Upper lobe of right lung (tissue), 1 donor: ENCODE measurements at places on chromosomes 5 and 9. TPM values are rescaled to one million over a fixed set of nuclear protein-coding genes. Genes with fewer than 3 reads are reported as not detected.

DNA sequence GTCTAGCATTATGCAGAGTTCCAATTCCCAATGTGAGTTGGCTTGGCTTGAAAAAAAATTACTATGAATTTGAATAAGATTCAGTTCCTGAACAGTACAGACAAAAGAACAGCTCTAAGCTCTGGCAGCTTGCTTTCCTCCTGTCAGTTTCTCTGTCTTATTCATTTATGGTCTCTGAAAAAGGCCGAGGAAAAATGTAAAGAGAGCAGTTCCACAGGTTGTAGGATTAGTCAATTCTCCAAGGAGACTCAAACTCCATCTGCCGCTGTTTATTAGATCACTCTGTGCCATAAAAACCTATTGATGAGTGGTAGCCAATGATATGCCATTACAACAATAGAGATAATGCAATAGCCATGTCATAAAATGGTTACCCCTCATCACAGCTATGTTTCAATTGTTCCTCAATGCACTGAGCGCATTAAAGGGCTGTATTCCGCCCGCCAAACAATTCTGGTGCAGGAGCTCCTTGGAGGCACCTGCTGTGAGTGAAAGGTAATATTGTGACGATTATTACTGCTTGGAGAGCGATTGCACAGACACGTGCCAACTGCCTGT, 188.2 kb downstream of the ARRDC3 start:
- H3K4me3 ChIP-seq = no peak overlapping the region
- H3K27ac ChIP-seq = no peak overlapping the region

GRCh38 chr9:78321505-78321904, 24.6 kb downstream of the PSAT1 start:
- DNase-seq = no peak
- H3K4me3 ChIP-seq = no peak overlapping the region
- H3K36me3 ChIP-seq = no peaks in the 10 kb centered on the region
- H3K27ac ChIP-seq = no peak overlapping the region
- no peaks in the 10 kb centered on the region for H3K4me1 ChIP-seq

DNA sequence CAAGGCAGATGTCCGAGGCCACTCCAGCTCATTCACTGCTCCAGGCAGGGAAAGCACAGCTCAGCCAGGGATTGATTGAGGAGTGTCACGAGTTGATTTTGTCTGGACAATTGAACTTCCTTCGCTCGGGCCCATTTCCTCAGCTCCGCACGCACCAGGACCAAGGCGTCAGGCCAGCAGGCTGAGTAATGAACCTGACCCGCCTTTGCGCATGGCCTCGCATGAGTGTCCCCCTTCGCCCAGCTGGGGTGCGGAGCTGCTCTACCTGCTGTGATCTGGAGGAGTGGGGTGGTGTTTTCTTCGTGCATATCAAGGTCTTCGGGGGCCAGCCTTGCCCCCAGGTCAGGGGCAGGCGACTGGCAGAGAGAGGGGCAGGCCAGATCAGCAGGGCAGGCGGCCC, 44.0 kb downstream of the VAV2 start:
- H3K27me3 ChIP-seq = no peaks in the 10 kb centered on the region
- H3K4me1 ChIP-seq = peaks cover 20% of the 10 kb centered on the region
- no peak overlapping the region for H3K4me3 ChIP-seq
- DNase-seq = peak; percentile 59
- H3K27ac ChIP-seq = no peak overlapping the region
- no peaks in the 10 kb centered on the region for H3K36me3 ChIP-seq

DNA sequence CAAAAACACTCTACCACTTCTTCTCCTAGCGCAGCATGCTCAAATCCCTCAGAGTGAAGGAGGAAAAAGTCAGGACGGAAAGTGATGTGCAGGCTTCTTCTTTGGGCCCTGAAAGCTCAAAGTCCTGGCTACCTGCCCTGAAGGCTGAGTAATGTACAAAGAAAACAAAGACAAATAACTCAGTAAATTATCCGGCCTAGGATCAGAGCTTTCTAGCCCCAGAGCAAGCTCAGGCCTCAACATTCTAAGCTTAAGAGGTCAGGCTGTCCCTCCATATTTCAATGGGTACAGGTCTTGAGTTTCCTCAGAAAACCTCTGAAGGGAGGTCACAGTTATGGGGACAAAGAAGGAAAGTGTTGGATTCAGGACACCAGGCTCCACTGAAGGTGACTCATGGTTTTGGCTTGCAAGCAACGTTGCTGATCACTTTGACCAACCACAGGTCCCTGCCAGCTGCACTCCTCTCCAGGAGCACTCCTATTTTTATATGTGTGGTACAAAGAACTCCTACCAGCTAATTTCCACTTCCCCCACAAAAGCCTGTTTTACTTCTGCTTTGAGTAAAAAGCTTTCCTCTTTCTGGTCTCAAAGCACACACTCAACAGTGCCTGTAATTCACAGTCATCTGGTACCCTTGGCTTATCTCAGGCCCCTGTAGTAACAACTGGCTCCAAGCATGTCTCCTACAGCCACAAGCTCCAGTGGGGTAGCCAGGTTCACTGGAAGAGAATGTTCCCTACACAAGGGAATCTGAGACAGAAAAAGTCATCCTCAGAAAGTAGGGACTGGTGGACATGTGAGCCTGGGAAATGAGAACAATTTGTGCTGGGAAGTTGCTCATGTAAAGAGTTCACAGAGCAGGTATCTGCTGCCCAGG, 115.7 kb downstream of the UGCG start:
- H3K4me1 ChIP-seq = peaks cover 21% of the 10 kb centered on the region
- no peak for DNase-seq
- H3K27ac ChIP-seq = peak overlapping the region; percentile 58

DNA sequence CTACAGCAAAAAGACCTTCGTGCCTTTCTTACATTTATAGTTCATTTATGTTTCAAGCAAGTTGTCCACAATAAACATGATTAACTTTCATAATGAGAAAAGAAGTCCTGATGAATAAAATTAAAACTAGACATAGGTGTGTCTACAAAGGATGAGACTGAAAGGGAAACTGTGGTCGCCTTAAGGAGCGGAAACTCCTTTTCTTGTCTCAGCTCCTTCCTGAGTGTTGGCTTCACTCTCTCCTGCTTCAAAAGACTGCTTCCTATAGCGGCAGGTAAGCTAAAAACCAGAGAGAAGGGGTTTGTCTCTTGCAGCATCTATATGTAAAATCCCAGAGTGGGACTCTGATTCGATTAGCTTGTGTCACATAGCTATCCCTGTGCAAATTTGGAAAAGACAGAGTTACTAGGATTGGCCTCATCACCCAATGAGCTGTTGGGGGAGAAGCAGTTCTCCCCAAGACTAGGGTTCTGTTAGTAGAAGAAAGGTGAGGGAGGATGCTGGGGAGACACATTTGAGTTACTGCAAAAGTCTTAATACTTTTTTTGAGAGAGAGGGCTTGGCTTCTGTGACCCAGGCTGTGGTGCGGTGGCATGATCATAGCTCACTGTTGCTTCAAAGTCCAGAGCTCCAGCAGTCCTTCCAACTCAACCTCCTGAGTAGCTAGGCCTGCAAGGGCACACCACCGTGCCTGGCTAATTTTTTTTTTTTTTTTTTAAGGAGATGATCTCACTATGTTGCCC, 16.8 kb upstream of the CTSL start:
- H3K27ac ChIP-seq = no peak overlapping the region
- DNase-seq = no peak
- H3K27me3 ChIP-seq = no peaks in the 10 kb centered on the region
- H3K4me3 ChIP-seq = no peak overlapping the region

GRCh38 chr5:107541400-107541799, 129.3 kb downstream of the EFNA5 start:
- no peak overlapping the region for H3K27ac ChIP-seq
- H3K4me1 ChIP-seq = peaks cover 6% of the 10 kb centered on the region
- H3K27me3 ChIP-seq = no peaks in the 10 kb centered on the region
- DNase-seq = no peak
- H3K36me3 ChIP-seq = no peaks in the 10 kb centered on the region

GRCh38 chr9:133396952-133397351, 20.8 kb downstream of the STKLD1 start:
- no peak for DNase-seq
- no peaks in the 10 kb centered on the region for H3K36me3 ChIP-seq
- H3K4me3 ChIP-seq = no peak overlapping the region

DNA sequence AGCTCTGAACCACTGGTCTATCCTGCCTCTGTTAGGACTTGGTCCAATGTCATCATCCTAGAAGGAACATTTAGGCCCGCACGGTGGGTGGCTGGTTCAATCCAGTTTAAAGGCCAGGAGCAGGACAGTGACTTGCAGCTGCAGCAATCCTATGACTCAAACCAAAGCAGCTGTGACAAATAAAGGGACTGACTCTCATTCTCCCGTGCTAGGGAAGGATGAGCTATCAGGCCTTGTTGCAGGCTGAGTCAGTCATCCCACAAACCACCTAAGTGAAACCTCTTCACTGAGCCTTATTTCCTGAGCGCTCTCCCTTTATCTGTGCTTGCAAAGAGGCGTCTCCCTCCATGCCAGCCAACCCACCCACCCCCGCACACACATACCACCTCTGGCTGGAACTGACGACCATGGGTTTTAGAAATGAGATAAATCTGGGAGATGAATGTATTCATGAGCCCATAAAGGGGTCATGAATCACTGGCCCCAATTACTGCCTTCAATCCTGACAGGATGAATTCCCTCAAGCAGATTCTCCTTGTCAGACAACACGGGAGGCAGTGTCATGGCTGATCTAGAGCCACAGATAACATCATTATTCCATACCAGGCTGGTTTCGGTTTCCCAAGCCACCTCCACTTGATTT, 93.4 kb downstream of the KCNIP1 start:
- H3K4me1 ChIP-seq = no peaks in the 10 kb centered on the region
- H3K4me3 ChIP-seq = no peak overlapping the region
- no peak overlapping the region for H3K27ac ChIP-seq
- H3K27me3 ChIP-seq = no peaks in the 10 kb centered on the region
- no peak for DNase-seq
- H3K36me3 ChIP-seq = no peaks in the 10 kb centered on the region

DNA sequence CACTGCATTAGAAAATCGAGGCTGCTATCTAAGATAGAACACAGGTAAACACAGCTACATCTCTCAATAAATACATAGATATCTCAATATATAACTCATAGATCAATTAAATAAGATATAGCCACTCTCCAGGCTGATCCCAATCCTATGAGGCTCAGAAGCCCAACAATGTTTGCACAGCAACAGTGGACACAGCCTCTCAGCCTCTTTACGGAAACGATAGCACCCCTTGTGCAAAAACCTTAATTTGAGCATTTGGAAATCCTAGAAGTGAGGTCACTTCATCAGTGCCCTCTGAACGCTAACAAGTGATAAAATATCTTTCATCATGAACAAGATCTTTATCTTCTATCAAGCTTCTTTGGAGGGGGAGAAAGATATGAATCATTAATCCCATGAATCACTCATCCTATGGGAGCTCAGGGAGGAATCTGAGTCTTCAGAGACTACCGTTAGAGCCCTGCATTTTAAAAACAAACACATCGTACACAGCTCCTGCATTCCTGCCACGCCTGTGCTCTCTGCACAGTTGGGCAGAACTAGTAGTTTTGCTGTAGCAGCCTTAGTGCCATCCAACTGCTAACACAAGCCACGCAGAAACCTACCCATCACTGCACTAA, 71.4 kb downstream of the MED27 start:
- H3K36me3 ChIP-seq = peaks cover 10% of the 10 kb centered on the region
- H3K4me1 ChIP-seq = no peaks in the 10 kb centered on the region
- H3K4me3 ChIP-seq = no peak overlapping the region

- peak; percentile 66 for DNase-seq
- peak overlapping the region; percentile 35 for H3K4me3 ChIP-seq
- H3K27me3 ChIP-seq = peaks cover 39% of the 10 kb centered on the region
Observed at GRCh38 chr5:163565931-163566608, 60.7 kb downstream of the MAT2B start.

- H3K27me3 ChIP-seq = no peaks in the 10 kb centered on the region
- H3K36me3 ChIP-seq = no peaks in the 10 kb centered on the region
- no peak overlapping the region for H3K27ac ChIP-seq
- no peak overlapping the region for H3K4me3 ChIP-seq
Observed at GRCh38 chr9:79817438-79818004, 245.8 kb downstream of the TLE4 start.

DNA sequence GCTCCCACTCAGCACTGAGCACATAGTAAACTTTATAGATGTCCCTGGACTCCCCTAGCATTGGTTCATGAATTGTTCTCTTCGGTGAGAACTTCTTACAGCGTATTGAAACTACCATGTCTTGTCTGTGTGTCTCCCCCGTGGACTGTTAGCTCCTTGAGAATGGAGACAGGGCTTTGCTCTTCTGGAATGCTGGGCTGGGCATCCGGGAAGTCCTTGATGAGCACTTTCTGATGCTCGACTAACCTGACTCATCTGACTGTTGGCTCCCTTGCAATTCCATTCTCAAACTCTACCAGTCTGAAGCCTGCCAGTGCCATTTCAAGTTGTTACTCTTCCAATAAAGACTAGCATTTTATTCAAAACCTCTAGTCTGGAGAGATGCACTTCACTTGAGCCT, 15.0 kb upstream of the PFDN1 start:
- peaks cover 32% of the 10 kb centered on the region for H3K4me1 ChIP-seq
- H3K27ac ChIP-seq = peak overlapping the region; percentile 17
- DNase-seq = no peak
- no peaks in the 10 kb centered on the region for H3K36me3 ChIP-seq
- no peak overlapping the region for H3K4me3 ChIP-seq
- H3K27me3 ChIP-seq = no peaks in the 10 kb centered on the region

- H3K27ac ChIP-seq = peak overlapping the region; percentile 36
- peaks cover 38% of the 10 kb centered on the region for H3K4me1 ChIP-seq
- peaks cover 8% of the 10 kb centered on the region for H3K36me3 ChIP-seq
- H3K4me3 ChIP-seq = no peak overlapping the region
Observed at GRCh38 chr9:95096381-95096780, 221.1 kb downstream of the FANCC start.

- no peaks in the 10 kb centered on the region for H3K27me3 ChIP-seq
- H3K4me1 ChIP-seq = no peaks in the 10 kb centered on the region
- DNase-seq = no peak
- H3K36me3 ChIP-seq = no peaks in the 10 kb centered on the region
- no peak overlapping the region for H3K4me3 ChIP-seq
Observed at GRCh38 chr9:100561256-100561655, 16.6 kb upstream of the CAVIN4 start.

GRCh38 chr9:129270903-129271431, 92.9 kb upstream of the IER5L start:
- no peak overlapping the region for H3K4me3 ChIP-seq
- no peaks in the 10 kb centered on the region for H3K36me3 ChIP-seq
- peak; percentile 31 for DNase-seq
- H3K27ac ChIP-seq = no peak overlapping the region
- no peaks in the 10 kb centered on the region for H3K27me3 ChIP-seq
- H3K4me1 ChIP-seq = peaks cover 4% of the 10 kb centered on the region

DNA sequence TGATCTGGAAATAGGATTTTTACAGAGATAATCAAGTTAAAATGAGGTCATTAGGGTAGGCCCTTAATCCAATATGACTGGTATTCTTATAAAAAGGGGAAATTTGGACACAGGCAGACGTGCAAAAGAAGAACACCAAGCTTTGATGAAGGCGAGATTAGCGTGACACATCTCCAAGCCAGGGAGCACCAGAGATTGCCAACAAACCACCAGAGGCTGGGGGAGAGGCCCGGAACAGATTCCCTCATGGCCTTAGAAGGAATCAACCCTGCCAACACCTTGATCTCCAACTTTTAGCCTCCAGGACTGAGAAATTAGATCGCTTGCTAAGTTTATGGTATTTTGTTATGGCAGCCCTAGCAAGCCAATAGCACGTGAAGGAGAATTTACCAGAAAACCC, 10.8 kb upstream of the ARSI start:
- DNase-seq = no peak
- H3K27ac ChIP-seq = no peak overlapping the region
- H3K36me3 ChIP-seq = no peaks in the 10 kb centered on the region
- H3K4me1 ChIP-seq = no peaks in the 10 kb centered on the region

Gene CCNO
- not detected for total RNA-seq

Gene PRR16
- total RNA-seq = 3.1 TPM

Gene TICAM2
- 6.9 TPM for total RNA-seq

Gene GPR150
- 0.49 TPM for total RNA-seq

Gene CDH12
- total RNA-seq = not detected

Gene PBX3
- 48.6 TPM for total RNA-seq

Gene RELL2
- total RNA-seq = 6.1 TPM
